ENCODE measurements at places on chromosomes 12 and 14.

DNA sequence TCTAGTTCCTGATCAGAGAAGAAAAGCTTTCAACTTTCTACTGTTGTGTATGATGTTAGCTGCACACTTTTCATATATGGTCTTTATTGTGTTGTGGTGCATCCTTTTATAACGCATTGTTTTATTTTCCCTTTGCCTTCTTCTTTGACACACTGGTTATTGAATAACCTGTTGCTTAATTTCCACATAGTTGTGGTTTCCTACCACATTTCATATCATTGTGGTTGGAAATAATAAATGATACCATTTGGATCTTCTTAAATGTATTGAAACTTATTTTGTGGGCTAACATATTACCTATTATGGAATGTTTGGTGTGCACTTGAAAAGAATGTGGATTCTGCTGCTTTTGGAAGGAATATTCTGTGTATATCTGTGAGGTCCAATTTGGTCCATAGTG is 64.9 kb downstream of the GPHN start:
- no peak for DNase-seq

GRCh38 chr14:103142721-103143302 is 19.6 kb downstream of the TNFAIP2 start:
- DNase-seq = no peak

GRCh38 chr12:51886021-51886710 is 1.7 kb upstream of the ANKRD33 start:
- no peak for DNase-seq

DNA sequence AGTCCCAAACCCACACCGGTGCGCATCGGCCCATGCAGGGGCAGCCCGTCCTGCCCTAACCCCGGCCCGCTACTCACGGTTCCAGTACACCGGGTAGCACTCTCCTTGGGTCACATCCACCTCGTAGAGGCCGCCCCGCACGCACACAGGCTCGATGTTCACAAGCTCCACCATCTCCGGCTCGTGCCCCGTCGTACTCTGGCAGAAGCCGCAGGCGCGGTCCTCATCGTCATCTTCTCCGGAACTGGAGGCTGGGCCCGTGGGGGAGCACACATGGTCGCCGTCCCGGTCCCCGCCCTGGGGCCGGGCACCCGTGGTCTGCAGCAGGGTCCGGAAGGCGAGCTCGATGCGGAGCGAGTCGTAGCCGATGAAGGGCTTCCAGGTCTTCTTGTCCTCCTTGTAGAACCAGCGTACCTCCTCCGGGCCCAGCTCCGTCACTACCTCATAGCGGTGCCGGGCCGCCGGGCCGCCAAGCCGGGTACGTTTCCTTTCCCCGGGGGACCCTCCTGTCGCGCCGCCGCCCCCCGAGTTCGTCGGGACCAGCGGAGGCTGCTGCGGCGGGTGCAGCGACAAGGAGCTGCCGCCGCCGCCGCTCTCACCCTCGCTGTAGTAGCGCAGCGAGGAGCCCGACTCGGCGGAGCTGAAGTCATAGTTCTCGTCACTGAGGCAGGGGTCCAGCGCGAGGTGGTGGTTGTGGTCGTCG is 788 bp downstream of the DDHD1 start:
- DNase-seq = peak; percentile 37

DNA sequence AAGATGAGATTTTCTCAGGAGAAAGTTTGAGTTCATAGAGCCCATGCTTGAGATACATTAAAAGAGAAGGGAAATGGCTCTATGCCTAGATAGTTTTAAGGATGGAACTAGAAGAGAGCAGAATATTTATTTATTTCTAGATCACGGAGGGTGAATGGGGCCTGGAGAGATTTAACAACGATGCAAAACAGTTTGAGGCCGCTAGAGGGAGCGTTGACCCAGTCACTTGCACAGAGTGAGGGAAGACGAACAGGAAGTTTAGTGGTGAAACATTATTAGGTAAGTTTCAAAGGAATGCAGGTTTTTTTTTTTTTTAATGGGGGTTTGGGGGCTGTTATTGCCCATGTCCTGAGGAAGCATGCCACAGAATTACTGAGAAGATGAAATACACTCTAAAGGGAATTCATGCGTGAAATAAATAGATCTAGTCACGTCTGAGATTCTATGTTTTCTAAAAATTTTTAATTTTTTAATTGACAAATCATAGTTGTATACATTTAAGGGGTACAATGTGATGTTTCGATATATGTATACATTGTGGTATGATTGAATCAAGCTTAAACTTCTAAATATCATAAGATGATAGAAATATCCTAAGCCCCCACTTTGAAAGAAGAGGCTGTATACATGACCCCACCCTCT is 14.8 kb upstream of the PPP1R1A start:
- peak; percentile 19 for DNase-seq

GRCh38 chr12:75507086-75507485 is 4.3 kb downstream of the KRR1 start:
- DNase-seq = no peak

DNA sequence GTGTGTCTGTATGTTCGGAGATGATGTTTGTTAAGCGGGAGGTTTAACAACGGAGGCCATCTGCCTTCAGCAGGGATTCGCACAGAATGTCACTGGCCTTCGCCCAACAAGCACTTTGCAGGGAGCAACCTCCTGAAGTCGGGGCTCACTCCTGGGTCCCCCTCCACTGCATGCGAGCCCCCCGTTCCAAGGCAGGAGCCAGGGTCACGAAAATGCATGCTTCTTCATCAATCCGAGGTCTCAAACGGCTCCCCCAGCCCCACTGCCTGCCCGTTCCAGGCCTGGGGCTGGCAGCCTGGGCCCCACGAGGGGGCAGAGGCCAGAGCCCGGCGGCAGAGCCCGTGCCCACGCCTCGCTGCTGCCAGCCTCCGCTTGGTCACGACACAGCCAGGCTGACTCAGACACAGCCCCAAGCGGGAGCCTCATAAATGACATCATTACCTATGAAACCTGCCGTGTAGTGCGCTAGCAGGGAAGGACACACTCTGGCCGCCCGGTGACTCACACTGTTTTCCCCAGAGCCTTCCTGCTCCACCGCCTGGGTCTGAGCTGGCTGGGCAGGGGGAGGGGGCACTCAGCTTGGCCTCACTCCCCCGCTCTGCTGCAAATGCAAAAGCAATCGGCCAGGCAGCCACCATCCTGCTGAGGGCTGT is 169.5 kb upstream of the RTL1 start:
- DNase-seq = no peak

DNA sequence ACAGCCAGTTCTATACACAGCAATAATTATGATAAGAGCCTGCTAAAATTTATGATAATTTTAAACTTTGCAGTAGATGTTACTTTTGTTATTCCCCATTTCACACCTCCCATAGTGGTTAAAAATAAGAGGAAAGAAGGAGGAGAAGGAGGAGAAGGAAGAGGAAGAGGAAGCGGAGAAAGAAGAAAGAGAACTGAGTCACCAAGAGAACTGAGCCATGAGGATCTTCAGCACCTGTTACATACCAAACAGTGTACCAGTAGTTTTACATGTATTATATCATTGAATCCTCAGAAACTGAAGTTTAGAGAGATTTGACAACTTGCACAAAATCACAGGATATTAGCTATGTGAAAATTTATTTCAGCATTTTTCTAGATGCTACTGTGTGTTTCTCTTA is 3.9 kb downstream of the CD163 start:
- DNase-seq = no peak

- peak; percentile 64 for DNase-seq
Measured at GRCh38 chr12:100154474-100155247, 12.0 kb upstream of the BLTP3B start.

- DNase-seq = no peak
Measured at GRCh38 chr12:124732275-124733075, 131.2 kb downstream of the SCARB1 start.

DNA sequence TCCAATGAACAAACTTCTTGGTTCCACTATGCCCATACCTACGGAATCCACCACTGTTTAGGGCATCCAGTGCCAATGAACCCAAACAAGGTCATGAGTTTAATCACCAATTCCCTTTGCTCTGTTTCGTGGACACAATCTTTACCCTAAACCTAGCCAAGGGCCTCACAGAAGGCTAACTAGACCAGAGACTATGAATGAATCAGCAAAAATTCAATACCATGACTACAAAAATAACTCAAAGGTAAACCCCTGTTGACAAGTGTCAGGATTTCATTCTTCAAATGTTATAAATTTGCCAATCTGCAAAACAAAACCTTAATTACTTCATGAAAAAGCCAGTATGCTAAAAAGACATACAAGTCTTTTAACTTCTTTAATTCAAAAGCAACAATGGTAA is 96.7 kb downstream of the CEP128 start:
- DNase-seq = no peak

DNA sequence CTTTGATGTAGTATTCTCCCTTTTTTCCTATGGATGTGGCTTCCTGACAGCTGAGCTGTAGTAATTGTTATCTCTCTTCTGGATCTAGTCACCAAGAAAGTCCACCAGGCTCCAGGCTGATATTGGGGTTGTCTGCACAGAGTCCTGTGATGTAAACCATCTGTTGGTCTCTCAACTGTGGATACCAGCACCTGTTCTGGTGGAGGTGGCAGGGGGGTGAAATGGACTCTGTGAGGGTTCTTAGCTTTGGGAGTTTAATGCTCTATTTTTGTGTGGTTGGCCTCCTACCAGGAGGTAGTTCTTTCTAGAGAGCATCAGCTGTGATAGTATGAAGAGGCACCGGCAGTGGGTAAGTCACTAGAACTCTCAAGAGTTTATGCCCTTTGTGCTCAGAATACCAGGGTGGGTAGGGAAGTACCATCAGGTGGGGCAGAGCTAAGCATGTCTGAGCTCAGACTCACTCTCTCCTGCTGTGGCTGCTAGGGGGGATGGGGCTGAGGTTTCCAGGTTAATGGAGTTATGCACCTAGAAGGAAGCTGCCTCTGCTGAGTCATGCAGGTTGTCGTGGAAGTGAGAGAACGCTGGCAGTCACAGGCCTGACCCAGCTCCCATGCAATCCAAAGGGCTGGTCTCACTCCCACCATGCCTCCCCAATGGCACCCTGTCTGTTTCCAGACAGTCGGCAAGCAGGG is 3.0 kb upstream of the TAS2R14 start:
- DNase-seq = no peak

GRCh38 chr12:42396473-42397259 is 70.7 kb downstream of the PPHLN1 start:
- no peak for DNase-seq

DNA sequence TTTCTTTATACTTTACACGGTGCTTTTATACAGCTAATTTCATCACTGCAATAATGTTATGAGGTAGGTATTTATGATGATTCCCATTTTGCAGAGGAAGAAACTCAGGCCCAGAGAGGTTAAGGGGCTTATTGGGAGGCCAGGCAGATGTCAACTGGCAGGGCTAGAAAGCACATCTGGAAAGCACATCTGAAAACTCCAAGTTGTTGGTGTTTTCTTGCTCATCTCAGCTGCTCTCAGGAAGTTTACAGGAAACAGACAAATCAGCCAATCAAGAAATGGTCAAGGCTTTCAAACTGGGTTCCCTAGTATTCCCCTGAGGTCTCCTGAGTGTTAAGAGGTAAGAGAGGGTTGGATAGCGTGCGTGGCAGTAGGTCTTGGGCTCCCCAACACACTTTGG is 124.1 kb upstream of the MED13L start:
- no peak for DNase-seq

All from stimulated activated CD4-positive, alpha-beta T cell treated with anti-CD3 and anti-CD28 coated beads, Interleukin-1b, Interleukin-23, amount 100 ng/mL, for 1 hour (primary cell).